SJSA1 (cell line): ENCODE measurements at places on chromosomes 11 and 22. TPM values are rescaled to one million over a fixed set of nuclear protein-coding genes. Genes with fewer than 3 reads are reported as not detected.

UBE2L3 gene
- 79.5 and 94.3 TPM in 2 replicates for total RNA-seq

DNA sequence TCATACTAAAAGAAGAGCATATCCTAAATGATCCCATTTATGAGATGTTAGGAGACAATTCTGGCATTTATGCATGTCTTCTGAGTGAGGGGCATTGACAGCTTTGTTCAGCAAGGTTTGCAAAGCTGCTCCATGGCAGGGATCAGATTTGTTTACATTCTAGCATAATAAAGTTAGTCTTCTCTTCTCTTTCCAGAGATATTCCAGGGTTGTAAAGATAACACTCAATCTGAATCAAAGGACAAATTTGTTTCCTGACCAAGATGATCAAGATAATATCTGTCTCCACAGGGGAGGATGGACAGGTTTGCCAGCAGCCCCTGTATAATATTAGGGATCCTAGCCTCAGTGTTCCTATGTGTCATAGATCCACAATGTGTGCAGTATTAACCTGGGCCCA, 77.5 kb upstream of the ZC3H12C start:
- no peak for DNase-seq
- H3K4me3 ChIP-seq = no peak overlapping the region
- H3K27me3 ChIP-seq = no peaks in the 10 kb centered on the region
- H3K27ac ChIP-seq = no peak overlapping the region

DNA sequence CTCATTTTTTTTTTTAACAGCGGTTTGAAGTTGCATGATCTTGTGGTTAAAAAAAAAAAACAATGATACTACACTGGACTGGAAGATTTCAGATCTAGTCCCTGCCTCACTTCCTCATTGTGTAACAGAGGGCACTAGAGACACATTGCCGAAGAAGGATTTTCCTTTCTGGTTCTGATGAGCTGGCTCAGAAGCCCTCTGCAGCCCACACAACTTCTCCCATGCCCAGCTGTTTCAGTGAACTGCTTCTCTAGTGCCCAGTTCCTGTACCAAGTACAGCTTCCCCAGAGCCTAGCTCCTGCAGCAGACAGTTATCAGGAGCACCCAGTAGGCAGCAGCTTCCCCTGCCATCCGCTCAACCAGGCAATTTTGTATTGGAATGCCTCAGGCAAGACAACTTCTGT, 29.5 kb upstream of the ANO5 start:
- H3K36me3 ChIP-seq = no peaks in the 10 kb centered on the region
- no peak overlapping the region for H3K4me3 ChIP-seq
- no peaks in the 10 kb centered on the region for H3K27me3 ChIP-seq
- no peak for DNase-seq
- H3K27ac ChIP-seq = no peak overlapping the region
- no peaks in the 10 kb centered on the region for H3K4me1 ChIP-seq

DNA sequence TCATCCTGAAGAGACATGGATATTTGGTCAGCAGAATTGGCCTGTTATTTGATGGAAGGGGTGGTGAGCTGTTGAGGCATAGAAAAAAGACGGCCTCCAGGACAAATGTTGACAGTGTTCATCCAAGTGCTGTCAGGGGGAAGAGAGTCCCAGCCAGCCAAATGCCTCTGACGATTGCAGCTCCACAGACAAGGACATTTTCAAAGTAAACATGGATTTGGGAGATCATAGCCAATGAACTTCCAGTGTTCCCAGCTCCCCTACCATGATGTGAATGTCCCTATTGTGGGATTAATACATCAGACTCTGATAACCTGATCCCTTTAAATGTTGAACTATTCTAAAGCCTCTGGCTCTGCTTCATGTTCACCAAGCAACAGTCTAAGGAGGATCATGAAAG, 31.2 kb upstream of the PSMA1 start:
- peaks cover 30% of the 10 kb centered on the region for H3K27me3 ChIP-seq
- H3K27ac ChIP-seq = no peak overlapping the region
- H3K36me3 ChIP-seq = no peaks in the 10 kb centered on the region
- DNase-seq = no peak
- no peak overlapping the region for H3K4me3 ChIP-seq
- no peaks in the 10 kb centered on the region for H3K4me1 ChIP-seq

DNA sequence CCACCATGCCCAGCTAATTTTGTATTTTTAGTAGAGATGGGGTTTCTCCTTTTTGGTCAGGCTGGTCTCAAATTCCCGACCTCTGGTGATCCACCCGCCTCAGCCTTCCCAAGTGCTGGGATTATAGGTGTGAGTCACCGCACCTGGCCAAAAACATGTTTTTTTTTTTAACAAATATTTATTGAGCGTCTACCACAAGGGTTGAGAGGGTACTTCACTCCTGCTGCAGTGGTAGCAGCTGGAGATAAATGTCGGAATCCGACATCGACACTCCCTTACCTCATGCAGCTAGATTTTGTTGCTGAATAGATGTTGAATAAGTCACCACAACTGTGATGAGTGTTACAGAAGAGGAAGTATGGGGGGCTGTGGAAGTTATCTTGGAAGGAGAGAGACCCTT, 971 bp downstream of the DNAJB13 start:
- H3K4me3 ChIP-seq = no peak overlapping the region
- no peaks in the 10 kb centered on the region for H3K36me3 ChIP-seq
- H3K27me3 ChIP-seq = no peaks in the 10 kb centered on the region
- no peak overlapping the region for H3K27ac ChIP-seq

MPST gene
- total RNA-seq = 37.3 and 38.3 TPM in 2 replicates

- H3K27me3 ChIP-seq = no peaks in the 10 kb centered on the region
- no peaks in the 10 kb centered on the region for H3K4me1 ChIP-seq
- no peak overlapping the region for H3K27ac ChIP-seq
- no peak for DNase-seq
- H3K36me3 ChIP-seq = no peaks in the 10 kb centered on the region
Measured at GRCh38 chr22:49160261-49161001, 667.2 kb downstream of the BRD1 start.

DNA sequence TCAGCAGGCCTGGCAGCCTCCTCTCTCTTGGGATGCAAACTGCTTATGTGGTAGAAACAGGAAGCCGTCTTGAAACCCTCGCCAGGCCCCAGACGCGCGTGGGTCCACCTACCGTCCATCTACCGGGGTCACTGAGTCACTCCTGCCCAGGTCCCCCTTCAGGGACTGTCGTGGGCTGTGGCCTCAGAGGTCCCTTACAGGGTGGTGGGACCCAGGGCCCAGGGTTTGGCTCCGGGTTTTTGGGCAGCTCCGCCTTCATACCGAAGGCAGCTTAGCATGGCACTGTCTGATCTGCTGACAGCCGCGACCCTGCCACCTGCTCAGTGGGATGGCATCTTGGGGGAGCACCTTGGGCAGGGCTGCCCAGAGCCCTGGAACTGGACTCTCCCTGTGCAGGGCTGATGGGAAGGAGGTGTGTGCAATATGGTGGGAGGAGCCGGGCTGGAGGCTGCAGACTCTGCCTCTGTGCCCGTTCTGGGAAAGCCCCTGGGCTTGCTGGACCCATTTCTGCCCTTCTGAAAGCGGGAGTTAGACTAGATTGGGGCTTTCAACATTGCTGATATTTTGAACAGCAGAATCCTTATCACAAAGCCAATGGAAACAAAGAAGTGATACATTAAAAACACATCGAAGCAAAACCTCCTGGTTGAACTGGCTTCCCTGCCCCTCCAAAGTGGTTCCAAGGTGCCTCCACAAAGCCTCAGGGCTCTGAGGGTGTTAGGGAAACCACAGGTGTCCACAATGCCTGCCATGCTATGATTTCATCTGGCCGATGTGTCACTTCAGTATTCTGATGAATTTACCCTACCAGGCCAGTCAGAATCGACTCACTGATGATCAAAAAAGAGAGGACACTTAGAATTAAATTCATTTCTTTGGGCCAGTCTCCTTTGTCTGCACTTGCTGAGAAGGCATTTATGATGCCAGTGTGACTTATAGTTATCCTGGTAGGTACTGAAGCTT, 316.5 kb downstream of the KIRREL3 start:
- no peaks in the 10 kb centered on the region for H3K4me1 ChIP-seq
- DNase-seq = no peak
- no peaks in the 10 kb centered on the region for H3K27me3 ChIP-seq
- H3K27ac ChIP-seq = no peak overlapping the region
- H3K36me3 ChIP-seq = no peaks in the 10 kb centered on the region
- no peak overlapping the region for H3K4me3 ChIP-seq

DNA sequence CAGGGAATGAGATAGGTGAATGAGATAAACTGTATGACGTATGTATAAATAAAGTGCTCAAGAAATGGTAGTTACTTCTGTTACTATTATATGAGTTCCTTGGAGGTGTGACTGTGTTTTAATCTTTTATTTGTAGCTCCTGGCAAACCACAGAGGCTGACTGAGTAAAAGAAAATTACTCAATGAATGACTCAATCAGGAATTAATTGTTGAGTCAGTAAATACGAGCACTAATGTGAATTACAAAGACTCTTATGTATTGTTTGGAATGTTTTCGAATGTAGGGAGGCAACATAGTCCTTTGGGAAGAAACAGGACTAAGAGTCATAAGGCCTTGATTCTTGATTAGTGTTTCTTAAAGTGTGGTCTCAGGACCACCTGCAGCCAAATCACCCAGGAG, 51.1 kb upstream of the BLID start:
- H3K36me3 ChIP-seq = peaks cover 6% of the 10 kb centered on the region
- peak; percentile 26 for DNase-seq
- peak overlapping the region; percentile 61 for H3K27ac ChIP-seq
- no peaks in the 10 kb centered on the region for H3K27me3 ChIP-seq
- H3K4me3 ChIP-seq = no peak overlapping the region

DNA sequence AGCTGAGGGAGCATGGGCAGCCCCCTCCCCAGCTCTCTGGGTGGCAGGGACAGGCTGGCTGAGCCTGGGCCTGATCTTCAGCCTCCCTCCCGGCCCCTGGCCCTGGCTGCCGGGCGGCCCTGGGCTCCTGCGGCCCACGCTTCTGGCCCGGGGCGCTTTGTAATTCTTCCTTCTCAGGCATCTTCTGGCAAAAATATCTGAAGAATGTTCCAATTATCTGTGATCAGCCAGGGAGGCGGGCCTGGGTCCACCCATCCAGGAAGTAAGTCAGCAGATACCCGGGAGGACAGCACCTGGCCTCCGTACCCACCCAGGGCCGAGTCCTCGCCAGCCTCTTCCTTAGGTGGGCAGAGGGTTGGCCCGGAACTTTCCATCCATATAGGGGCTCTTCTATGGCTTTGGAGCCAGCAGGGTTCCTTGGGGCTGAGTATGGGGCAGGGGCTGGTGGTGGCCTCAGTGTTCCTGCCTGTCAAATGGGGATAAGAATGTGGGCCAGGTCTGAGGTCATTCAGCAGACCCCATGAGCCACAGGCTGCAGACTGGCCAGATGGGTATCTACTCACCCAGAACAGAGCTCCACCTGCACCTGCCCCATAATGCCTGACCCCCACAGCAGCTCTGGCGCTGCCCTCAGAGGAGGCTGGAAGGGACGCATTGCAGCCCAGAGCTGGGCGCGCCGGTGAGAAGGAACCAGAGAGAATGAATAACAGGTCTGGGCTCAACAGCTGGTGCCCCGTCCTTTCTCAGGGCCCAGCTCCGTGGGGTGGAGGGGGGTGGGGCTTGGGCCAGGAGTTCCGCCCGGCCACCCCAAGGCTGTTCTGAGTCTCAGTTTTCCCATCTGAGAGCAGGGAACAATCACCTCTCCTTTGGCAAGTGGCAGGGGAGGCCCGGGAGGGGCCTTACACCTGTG, 16.2 kb downstream of the WNT7B start:
- no peak overlapping the region for H3K27ac ChIP-seq
- H3K4me1 ChIP-seq = no peaks in the 10 kb centered on the region
- no peaks in the 10 kb centered on the region for H3K36me3 ChIP-seq
- no peak overlapping the region for H3K4me3 ChIP-seq
- DNase-seq = no peak

DNA sequence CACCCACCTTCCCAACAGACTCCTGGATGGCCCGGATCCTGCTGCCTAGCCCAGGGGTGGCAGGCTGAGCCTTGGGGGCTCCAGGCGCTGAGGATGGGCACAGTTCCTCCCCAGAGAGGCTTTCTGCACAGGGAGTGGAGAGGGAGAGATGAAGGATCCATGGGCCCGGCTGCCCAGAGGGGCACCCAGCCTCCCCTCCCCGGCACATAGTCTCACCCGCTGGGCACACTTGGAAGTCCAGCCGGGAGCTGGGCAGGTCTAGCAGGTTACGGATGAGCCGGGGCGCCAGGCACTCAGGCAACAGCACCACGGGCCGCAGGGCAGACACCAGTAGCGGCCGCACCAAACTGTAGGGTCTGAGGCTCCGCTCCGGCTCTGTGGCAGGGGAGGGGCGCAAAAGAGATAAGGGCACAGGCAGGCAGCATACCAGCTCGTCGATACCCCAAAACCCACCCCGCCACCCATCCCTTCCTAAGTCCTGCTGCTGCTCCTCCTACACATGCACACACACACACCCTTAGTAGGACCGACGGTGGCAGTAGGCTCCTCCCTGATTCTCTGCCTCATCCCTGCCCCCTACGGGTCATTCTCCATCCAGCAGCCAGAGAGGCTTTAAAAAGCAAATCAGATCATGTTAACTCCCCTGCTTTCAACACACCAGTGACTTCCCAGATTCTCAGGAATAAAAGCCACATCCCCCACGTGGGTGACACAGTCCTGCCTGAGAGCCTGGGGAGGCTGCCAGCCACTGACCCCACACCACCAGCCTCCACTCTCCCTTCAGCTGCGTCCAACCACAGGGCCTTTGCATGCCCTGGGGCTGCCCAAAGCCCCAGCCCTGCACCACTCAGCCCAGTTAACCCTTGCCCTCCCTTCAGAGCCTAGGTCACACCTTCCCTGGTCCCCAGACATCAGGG, 6.5 kb upstream of the MFNG start:
- peaks cover 38% of the 10 kb centered on the region for H3K36me3 ChIP-seq
- H3K27ac ChIP-seq = no peak overlapping the region
- no peak overlapping the region for H3K4me3 ChIP-seq
- no peak for DNase-seq
- H3K4me1 ChIP-seq = peaks cover 16% of the 10 kb centered on the region
- H3K27me3 ChIP-seq = no peaks in the 10 kb centered on the region

TRIM34 gene
- total RNA-seq = 6.0 and 10.6 TPM in 2 replicates

DSCAML1 gene
- total RNA-seq = 0.03 TPM in 1 of 2 replicates, not detected in the other

DNA sequence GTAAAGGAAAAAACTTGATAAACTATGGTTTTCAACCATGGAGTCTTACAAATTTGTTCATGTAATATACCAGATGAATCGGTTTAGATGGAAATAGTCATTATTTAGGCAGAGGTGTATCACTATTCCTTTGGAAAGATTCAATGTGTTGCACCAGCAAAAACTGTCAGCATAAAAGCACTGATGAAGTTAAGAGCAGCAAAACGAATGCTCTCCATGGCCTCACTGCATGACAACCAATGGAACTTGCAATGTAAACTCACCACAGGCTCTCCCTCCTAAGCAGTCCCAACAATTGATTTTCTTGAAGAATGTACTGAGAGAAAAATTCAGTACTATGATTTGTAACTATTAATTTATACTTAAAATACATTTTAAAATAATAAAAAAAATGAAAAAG, 139.9 kb downstream of the FCHSD2 start:
- no peaks in the 10 kb centered on the region for H3K4me1 ChIP-seq
- no peaks in the 10 kb centered on the region for H3K27me3 ChIP-seq
- no peaks in the 10 kb centered on the region for H3K36me3 ChIP-seq
- H3K27ac ChIP-seq = no peak overlapping the region
- DNase-seq = no peak
- H3K4me3 ChIP-seq = no peak overlapping the region

- DNase-seq = no peak
- no peak overlapping the region for H3K4me3 ChIP-seq
- H3K4me1 ChIP-seq = no peaks in the 10 kb centered on the region
- H3K27ac ChIP-seq = no peak overlapping the region
- H3K27me3 ChIP-seq = no peaks in the 10 kb centered on the region
Measured at GRCh38 chr22:21680830-21681565, 15.2 kb downstream of the PPIL2 start.

GVQW3 gene
- 0.06 and 0.16 TPM in 2 replicates for total RNA-seq
